ENCODE measurements at places on chromosomes 12 and 14.

- no peak for DNase-seq
Measured at GRCh38 chr12:121773011-121773777, 20.3 kb downstream of the RHOF start.

GRCh38 chr12:23533265-23533664, 416.2 kb downstream of the SOX5 start:
- peak; percentile 53 for DNase-seq

- no peak for DNase-seq
Measured at GRCh38 chr14:21101802-21102413, 1.0 kb downstream of the TMEM253 start.

DNA sequence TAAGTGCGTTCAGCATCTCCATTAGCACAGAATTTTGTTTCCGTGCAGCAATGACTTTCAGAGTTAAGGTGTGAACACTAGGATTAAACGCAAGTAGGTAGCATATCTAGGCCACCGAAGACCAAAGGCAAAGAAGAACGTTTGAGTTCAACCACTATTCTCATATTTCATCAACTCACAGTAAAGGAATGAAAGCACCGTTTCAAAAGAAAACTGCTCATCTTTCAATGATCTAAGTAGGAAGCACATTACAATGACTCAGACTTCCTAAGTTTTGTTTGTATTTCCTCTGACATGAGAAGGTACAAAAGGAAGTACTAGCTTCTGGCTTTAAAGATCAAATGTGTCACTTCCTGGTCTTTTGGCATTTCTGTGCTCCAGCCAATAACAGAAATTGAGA, 57.6 kb downstream of the ACADS start:
- DNase-seq = no peak

DNA sequence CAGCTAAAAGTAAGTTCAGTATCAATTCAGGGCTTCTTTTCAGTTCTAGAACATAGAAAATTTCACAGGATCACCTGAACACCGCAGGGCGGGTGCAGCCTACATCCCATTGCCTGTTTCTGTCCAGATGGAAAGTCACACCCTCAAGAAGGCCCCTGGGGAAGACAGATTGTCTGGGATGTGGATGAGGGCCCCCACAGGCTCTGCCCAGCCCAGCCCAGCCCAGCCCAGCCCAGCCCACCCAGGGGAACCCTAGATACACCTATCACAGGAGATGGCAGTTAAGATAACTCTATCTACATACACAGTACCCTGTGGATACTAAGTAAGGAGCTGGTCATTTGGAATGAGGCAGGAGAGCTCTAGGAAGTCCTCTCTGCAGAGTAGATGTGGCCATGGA, 68.4 kb downstream of the DPF3 start:
- no peak for DNase-seq

DNA sequence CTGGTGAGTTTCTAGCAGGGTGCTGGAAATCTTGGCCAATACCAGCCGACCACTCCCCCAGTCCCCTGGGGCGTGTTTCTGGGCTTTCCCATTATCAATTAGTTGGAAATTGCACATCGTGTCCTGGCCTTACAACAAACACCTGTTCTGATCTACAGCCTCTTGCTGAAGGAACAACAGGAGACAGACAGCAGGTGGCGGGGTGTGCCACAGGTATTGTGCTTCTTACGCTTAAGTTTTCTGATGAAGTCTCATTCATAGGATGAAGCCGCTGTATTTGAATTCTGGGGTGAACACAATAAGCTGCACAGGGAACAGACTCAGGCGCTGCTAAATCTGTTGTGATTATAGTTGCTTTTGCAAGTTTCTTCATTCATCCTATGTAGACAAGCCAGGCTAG, 703 bp downstream of the HIGD1C start:
- DNase-seq = no peak

DNA sequence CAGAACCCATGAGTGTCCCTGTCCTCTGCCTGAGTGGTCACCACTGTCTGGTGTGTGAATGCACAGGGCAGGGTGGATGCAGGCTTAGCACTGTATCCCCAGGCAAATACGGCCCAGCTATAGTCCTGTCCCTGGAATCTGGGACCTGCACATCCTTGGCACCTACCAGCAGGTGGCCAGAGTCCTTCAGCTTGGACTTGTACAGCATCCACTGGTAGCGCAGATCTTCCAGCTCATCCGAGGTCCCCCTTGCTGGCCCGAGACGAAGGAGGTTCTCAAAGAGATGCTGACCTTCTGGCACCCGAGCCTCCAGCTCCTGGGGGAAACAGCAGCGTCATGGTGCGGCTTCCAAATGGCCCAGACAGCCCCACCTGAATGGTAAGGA, 83.4 kb downstream of the SYNE3 start:
- DNase-seq = no peak

GRCh38 chr12:120276734-120277133, 11.2 kb upstream of the PXN start:
- no peak for DNase-seq

- no peak for DNase-seq
Measured at GRCh38 chr12:99957866-99958466, 26.8 kb downstream of the ANKS1B start.

DNA sequence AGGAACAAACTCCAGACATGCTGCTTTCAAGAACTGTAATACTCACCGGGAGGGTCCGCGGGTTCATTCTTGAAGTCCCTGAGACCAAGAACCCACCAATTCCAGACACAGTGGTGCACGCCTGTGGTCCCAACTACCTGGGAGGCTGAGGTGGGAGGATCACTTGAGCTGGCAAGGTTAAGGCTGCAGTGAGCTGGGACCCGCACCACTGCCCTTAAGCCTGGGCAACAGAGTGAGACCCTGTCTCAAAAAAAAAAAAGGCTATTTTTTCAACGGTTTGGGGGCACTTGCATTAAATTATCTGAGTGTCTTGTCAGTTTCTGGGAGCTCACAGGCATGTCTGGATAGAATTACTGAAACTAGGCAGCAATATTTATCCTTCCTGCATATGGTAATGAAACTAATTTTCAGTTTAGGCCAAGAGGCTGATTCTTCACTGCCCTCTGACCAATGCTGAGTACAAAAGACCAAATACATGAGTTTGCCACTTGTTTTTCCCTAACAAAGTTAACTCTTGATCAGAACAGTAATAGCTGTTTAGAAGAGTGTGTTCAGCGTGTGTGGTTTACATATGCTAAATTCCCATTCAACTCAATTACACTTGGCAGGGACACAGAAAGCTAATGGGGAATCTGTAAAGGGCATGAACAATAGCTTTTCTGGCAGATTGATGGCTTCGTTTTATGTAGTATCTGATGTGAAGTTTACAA, 65.8 kb upstream of the RASSF3 start:
- no peak for DNase-seq

GRCh38 chr14:75803765-75804164, 142.7 kb downstream of the TTLL5 start:
- no peak for DNase-seq

DNA sequence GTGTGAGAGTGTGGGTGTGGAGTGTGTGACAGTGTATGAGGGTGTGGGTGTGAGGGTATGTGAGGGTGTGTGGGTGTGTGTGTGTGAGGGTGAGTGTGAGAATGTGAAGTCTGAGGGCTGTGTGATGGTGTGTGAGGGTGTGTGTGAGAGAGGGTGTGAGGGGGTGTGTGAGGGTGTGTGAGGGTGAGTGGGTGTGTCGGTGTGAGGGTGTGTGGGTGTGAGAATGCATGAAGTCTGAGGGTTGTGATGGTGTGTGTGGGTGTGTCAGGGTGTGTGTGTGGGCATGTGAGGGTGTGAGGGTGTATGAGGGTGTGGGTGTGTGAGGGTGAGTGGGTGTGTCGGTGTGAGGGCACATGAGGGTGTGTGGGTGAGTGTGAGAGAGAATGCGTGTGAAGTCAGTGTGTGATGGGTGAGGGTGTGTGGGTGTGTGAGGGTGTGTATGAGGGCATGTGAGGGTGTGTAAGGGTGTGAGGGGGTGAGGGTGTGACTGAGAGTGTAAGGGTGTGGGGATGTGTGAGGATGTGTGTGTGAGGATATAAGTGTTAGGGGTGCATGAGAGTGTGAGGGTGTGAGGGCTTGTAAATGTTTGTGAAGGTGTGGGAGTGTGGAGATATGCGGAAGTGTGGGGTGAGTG, 36.4 kb downstream of the TMEM121 start:
- no peak for DNase-seq

DNA sequence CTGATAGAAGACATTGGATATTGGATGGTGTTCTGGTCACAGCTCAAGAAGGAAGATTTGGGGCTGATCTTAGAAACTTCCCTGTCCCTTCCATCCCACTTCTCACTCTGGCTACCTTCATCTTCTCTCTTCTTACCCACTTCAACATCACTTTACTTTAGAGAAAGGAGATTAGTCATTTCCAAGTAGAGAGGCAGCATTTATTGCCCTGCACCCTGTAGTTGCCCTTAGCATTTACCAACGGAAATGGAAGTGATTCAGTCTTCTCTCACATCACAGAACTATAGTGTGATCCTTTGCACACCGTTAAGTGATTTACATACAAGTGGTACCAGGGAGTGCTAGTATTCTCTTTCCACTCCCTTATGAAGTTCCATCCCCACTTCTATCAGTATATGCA, 52.4 kb downstream of the PHLDA1 start:
- DNase-seq = no peak

GRCh38 chr12:12439636-12440035, 82.8 kb downstream of the BORCS5 start:
- DNase-seq = no peak

DNA sequence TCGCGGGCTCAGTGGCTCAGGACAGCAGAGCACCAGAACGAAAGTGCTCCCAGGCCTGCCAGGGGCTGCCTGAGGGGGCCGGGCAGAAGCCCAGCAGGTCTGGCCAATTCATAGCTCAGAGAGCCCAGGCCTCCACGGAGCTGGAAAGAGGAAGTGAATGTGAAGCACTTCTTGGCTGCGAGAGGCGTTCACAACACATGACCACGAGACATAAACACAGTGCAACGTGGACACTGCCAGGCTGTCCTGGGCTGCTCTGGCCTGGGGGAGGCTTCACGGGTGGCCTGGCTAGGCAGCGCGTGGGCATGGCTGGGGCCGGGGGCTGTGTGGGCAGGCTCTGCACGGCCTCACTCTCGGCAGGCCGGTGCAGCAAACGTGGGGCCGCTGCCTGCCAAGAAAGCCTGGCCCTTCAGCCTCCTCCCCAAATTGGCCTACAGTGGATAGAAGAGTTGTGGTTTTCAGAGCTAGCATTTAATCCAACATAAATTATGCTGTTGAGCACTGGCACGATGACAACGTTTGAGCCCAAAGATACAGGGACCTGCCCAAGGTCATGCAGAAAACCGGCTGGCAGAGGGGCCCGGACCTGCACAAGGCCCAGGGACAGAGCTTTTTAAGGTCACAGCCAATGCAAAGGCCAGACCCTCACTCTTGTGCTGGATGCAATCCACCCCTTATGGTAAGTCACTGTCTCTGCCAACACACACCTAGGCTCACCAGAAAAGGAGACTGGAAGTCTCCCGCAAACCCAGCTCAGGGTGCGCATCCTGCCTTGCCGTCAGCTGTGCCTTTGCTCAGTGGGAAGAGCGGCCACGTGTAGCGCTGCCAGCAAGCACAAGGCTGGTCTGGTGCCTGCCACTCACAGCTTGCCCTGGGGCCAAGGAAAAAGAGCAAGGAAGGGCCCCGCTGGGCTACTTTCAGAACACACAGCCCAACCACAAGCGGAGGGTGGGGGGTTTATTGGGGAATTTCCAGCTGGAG, 8.6 kb downstream of the SLC25A29 start:
- peak; percentile 75 for DNase-seq

GRCh38 chr14:102000902-102001301, 36.5 kb downstream of the DYNC1H1 start:
- no peak for DNase-seq

DNA sequence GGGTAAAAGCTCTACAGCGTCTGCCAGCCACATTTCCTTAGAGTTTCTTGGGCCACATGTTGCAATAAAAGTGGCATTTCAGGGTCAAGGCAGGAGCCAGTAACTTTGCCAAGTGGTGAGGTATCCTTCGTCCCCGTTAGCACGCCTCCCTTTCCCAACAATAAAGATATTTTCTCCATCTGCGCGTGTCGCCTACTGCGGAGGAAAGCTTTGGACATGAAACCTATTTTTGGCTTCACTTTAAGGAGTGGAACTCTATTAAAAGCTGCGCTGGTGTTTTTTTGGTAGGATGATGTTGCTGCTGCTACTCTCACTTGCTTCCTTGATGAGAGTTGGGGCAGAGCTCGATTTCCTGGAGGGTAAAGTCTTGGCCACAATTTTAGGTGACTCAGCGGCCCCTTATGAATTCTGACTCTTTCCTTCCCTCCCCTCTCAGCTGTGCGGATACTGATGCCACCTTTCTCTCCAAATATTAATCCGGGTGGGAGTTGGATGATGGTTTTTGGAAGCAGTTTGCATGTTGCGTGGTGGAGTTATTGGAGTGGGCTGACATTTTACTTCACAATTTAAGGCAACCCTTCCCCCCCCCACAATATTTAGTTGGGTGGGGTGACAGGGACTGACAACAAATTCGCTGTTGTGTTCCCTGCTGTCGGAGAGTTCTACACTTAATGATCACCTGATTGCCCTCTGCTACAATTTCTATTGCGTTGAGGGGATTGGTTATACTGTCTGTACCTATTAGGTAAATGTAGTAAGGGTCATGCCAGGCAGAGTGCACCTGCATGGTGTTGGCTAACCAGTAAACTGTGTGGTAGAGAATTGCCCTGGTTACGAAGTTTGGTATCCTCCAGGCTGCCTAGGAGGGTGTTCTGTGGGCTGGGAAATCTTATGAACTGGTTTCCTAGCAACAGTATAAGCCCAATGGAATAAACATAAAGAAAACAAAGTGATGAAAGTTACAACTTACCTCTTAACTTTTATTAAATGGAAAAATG, 1.1 kb downstream of the CCDC91 start:
- peak; percentile 21 for DNase-seq

- no peak for DNase-seq
Measured at GRCh38 chr14:105299654-105300541, 903 bp downstream of the BRF1 start.
